Activated naive CD8-positive, alpha-beta T cell treated with anti-CD3 and anti-CD28 coated beads, Interleukin-2, amount 10 ng/mL, durations not matched to agents 7 days and 5 days (primary cell): ENCODE measurements at places on chromosomes 3 and 15. TPM values are rescaled to one million over a fixed set of nuclear protein-coding genes. Genes with fewer than 3 reads are reported as not detected.

GRCh38 chr15:66220601-66221000 is 32.9 kb downstream of the MEGF11 start:
- no peak for DNase-seq

- no peak for DNase-seq
Measured at GRCh38 chr3:146912241-146913015, 307.3 kb upstream of the PLSCR5 start.

GRCh38 chr3:39127908-39128304 is 20.4 kb downstream of the TTC21A start:
- no peak for DNase-seq

- no peak for DNase-seq
Measured at GRCh38 chr15:85515212-85515611, 134.8 kb downstream of the AKAP13 start.

DNA sequence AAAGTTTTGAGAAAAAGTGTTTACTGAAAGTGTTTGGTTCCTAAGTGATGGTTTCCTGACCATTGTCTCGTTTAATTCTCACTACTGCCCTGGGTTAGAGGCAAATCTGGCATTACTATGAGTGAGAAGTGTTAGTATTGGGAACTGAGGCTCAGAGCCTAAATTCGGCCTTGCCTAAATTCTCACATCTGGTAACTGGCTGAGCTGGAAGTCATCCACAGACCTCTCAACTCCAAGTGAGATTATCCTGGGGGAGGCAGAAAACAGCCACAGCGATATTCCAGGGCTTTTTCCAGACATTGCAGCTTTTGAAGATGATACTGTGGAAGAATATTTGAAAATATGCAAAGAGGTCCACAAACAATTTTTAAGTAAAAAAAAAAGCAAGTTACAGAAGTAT is 85.1 kb upstream of the TRA2B start:
- no peak for DNase-seq

- DNase-seq, result no peak
Measured at GRCh38 chr3:35680866-35681650, 41.7 kb downstream of the ARPP21 start.

Gene MYD88
- 70.6 TPM for total RNA-seq

Gene SPTBN5
- total RNA-seq, result 1.1 TPM

Gene GPR87
- not detected for total RNA-seq
